ENCODE measurements at places on chromosomes 7 and 10. TPM values are rescaled to one million over a fixed set of nuclear protein-coding genes. Genes with fewer than 3 reads are reported as not detected.

Gene ATP6V0A4
- 1.8 TPM for total RNA-seq

Gene HKDC1
- 0.91 TPM for total RNA-seq

Gene OR2A42
- 0.45 TPM for total RNA-seq

Gene RARRES2
- 4.1 TPM for total RNA-seq
